CD4-positive, alpha-beta memory T cell (primary cell): ENCODE measurements at places on chromosomes 7 and 10.

DNA sequence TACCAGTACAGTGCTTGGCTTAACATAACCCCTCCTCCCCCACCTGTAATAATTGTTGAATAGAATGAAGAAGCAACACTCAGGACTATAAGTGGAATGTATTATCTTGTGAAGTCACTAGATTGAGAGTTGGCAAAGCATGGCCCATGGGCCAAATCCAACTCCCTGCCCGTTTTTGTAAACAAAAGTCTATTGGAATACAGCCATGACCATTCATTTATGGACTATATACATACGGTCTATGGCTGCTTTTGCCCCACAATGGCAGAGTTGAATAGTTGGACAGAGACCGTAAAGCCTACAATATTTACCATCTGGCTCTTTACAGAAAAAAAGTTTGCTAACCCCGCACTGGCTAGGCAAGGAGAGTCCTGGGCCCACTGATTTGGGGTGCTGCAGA is 48.1 kb upstream of the CYCS start:
- no peak for DNase-seq
- no peaks in the 10 kb centered on the region for H3K36me3 ChIP-seq
- no peak overlapping the region for H3K4me3 ChIP-seq
- no peaks in the 10 kb centered on the region for H3K4me1 ChIP-seq
- H3K27ac ChIP-seq = no peak overlapping the region

DNA sequence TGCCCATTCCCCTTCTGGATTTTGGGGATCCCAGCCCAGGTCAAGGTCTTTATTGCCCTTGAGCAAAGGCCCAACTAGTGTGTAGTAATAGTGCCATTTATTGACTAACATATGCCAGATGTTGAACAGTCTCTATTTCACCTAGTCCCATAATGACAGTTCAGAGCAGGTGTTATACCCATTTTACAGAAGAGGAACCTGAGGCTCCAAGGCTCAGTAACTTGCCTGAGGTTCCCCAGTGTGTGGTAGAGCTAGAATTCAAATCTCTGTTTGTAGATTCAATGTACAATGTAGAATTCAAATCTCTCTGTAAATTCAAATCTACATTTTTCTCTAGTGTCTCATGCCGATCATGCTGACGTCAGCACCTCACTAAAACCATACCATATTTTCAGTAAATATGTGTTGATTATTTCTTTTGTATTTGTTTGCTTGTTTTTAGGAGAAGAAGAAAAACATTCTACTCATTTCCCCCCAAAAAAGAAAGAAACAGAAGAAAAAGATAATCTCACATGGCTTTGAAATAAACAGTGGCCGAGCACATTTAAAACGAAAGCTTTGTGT is 329.7 kb downstream of the PRPF18 start:
- no peaks in the 10 kb centered on the region for H3K4me1 ChIP-seq
- DNase-seq = no peak
- no peaks in the 10 kb centered on the region for H3K36me3 ChIP-seq
- no peak overlapping the region for H3K27ac ChIP-seq
- H3K4me3 ChIP-seq = no peak overlapping the region

GRCh38 chr7:28957064-28957750 is 923 bp downstream of the TRIL start:
- no peaks in the 10 kb centered on the region for H3K36me3 ChIP-seq
- DNase-seq = no peak
- H3K27ac ChIP-seq = no peak overlapping the region
- H3K4me3 ChIP-seq = no peak overlapping the region

- no peaks in the 10 kb centered on the region for H3K36me3 ChIP-seq
- no peak overlapping the region for H3K27ac ChIP-seq
- H3K4me1 ChIP-seq = peaks cover 43% of the 10 kb centered on the region
- no peaks in the 10 kb centered on the region for H3K27me3 ChIP-seq
- no peak overlapping the region for H3K4me3 ChIP-seq
Measured at GRCh38 chr7:100173806-100174495, 3.2 kb downstream of the GPC2 start.

GRCh38 chr7:90842430-90842788 is 246.3 kb downstream of the CDK14 start:
- no peak overlapping the region for H3K27ac ChIP-seq
- no peak for DNase-seq
- H3K27me3 ChIP-seq = no peaks in the 10 kb centered on the region
- no peaks in the 10 kb centered on the region for H3K36me3 ChIP-seq
- H3K4me3 ChIP-seq = no peak overlapping the region

DNA sequence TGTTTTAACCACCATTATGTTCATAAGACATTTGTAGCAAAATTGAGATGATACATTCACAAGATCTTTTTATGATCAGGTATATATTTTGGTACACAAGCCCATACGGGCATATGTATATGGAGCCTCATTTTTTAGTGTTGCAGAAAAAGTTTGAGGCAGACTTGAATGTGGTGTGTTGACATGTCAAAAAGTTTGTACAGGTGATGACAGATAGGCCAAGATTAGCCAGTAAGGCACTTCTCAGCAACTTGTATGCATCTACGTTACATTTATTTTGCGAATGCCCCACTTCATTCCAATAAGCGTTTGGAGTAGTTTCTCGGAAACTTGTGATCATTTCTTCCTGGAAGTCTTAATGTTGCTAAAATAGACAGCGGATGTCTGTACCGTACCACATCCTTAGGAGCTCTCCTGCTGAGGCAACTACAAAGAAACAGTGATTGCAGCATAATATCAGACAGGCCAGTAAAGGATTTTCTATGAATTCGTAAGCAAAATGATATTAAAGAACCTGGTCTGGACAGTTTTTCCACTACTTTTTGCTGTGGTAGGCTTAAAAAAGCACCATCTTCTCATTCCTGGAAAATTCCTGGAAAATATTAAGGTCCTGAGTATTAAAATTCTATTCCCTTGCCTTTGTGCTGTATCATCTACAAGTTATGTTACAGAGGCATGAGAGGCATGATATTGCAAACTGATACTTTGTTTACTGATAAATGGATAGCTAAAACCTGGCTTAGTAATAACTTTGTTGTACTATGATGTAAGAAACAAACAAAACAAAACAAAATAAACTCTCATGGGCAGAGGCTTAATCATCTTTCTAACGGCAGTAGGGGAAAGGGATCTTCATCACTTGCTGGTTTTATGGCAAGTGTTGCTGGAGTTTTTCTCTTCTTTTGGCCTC is 153.6 kb downstream of the HDAC9 start:
- no peak for DNase-seq
- H3K27ac ChIP-seq = no peak overlapping the region
- H3K36me3 ChIP-seq = no peaks in the 10 kb centered on the region
- no peaks in the 10 kb centered on the region for H3K27me3 ChIP-seq
- no peaks in the 10 kb centered on the region for H3K4me1 ChIP-seq

GRCh38 chr10:124646483-124647352 is 97.5 kb downstream of the FAM53B start:
- peaks cover 95% of the 10 kb centered on the region for H3K4me1 ChIP-seq
- no peak for DNase-seq
- H3K4me3 ChIP-seq = peak overlapping the region; percentile 34
- H3K27me3 ChIP-seq = no peaks in the 10 kb centered on the region
- peak overlapping the region; percentile 79 for H3K27ac ChIP-seq

- DNase-seq = no peak
- no peaks in the 10 kb centered on the region for H3K4me1 ChIP-seq
- H3K36me3 ChIP-seq = no peaks in the 10 kb centered on the region
- H3K27me3 ChIP-seq = no peaks in the 10 kb centered on the region
- no peak overlapping the region for H3K27ac ChIP-seq
- H3K4me3 ChIP-seq = no peak overlapping the region
Measured at GRCh38 chr10:1345368-1345767, 289.2 kb downstream of the WDR37 start.
